ENCODE measurements at places on chromosomes 7 and 10. TPM values are rescaled to one million over a fixed set of nuclear protein-coding genes. Genes with fewer than 3 reads are reported as not detected.
A peak's percentile ranks its signal among the peaks of the same experiment; 100 is the strongest.

Gene LLCFC1
- not detected for total RNA-seq

Gene SSBP1
- total RNA-seq, result 164 TPM

DNA sequence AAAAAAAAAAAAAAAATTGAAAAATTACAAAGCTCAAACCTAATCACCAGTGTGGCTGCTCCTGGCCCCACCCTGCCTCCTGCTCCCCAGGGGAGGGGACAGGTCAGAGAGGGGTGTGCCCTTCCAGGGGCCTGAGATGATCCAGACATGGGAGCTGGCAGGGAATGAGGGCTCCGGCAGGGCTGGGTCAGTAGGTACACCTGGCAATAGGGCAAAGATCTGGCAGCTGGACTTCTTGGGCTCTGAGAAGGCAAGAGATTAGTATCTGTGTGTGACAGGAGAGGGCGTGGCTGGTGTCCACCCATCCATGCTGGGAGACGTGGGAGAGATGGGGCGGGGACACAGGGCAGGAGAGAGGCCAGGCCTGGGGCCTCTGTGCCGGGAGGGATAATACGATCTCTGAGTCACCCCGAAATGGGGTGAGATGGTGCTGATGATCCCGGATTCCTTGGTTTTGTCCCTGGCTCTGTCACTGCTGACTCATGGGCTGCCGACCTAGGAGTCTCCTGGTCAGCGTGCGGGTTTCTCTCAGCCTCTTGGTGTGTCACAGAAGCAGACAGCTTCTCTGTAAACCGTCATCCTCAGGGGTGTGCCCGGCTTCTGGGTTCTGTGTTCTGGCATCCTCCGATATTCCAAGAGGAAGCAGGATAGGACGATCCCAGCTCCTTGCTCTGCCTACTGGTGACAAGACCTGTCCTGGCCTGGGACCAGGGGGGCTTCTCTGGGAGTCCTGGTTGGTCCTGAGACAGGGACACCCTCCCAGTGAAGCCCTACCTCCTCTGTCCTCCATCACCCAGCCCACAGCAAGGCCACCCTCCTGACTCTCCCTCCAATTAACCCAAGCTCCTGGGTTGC lies 8.2 kb upstream of the CLDN4 start:
- DNase-seq, result no peak

GRCh38 chr7:142612237-142612881 lies 136.9 kb upstream of the PRSS1 start:
- DNase-seq, result no peak

GRCh38 chr10:113716109-113716910 lies 35.2 kb upstream of the PLEKHS1 start:
- no peak for DNase-seq

Gene STK31
- total RNA-seq, result 0.05 TPM

GRCh38 chr10:73577788-73578187 lies 13.4 kb downstream of the USP54 start:
- no peak for DNase-seq

GRCh38 chr10:114393886-114394285 lies 10.4 kb downstream of the AFAP1L2 start:
- DNase-seq, result no peak

DNA sequence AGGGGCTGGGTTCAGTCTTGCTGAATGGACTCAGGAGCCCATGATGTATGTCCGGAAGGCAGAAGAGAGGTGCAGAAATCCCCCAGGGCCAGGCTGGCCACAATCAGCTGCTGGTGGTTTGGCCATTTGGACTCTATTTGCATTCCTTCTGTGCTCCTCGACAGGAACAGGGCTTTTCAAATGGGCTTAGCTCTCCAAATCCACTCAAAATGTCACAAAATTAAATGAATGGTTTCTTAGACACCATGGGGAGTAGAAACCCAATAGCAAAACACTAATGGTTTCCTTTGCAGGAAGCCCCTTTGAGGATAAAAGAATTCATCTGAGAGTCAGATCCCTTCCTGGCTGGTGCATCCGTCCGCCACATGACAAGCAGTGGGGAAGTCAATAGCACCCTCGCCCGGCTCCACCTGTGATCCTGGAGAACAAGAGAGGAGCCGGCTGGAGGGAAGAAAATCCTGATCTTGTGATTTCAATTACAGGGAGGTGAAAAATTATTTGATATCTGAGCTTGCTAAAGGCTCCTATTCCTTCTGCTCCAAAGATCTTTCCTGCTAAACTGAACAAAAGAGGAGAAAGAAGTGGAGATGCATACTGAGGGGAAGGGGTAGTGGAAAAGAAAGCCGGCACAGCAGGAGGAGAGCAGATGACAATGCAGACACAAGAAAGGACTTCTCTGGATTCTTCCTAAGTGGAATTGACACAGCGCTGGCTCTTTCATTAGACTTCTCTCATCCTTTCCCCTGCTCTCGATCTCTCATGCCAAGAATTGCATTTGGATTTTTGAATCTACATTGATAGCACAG lies 190.7 kb downstream of the C7orf25 start:
- DNase-seq, result no peak

DNA sequence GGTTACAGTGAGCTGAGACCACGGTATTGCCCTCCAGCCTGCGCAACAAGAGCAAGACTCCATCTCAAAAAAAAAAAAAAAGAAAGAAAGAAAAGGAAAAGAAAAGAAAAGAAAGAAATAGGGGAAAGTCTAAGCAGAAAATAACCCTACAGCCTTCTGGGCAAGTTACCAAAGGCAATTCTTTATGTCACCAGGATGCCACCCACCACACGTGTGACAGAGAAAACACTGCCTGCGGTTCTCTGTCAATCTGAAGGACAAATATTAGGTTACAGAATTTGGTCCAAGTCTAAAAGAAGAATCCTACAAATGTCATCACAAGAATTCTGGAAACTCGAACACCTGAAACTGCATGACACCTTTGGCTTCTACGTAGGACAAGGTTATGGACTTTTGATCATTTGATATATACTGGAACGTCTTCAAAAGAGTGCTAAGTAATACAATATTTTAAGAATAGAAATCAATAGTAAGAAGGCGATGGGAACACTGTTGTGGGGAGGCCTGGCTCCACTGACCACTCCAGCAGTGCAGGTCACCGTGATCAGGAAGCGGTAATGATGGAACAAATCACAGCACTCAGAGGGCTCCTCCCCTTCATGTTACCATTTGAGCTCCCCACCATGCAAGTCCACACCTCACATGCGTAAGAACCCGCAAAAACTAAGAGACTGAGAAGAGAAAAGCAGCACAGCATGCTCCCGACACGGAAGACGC lies 75.8 kb downstream of the MAD1L1 start:
- no peak for DNase-seq

DNA sequence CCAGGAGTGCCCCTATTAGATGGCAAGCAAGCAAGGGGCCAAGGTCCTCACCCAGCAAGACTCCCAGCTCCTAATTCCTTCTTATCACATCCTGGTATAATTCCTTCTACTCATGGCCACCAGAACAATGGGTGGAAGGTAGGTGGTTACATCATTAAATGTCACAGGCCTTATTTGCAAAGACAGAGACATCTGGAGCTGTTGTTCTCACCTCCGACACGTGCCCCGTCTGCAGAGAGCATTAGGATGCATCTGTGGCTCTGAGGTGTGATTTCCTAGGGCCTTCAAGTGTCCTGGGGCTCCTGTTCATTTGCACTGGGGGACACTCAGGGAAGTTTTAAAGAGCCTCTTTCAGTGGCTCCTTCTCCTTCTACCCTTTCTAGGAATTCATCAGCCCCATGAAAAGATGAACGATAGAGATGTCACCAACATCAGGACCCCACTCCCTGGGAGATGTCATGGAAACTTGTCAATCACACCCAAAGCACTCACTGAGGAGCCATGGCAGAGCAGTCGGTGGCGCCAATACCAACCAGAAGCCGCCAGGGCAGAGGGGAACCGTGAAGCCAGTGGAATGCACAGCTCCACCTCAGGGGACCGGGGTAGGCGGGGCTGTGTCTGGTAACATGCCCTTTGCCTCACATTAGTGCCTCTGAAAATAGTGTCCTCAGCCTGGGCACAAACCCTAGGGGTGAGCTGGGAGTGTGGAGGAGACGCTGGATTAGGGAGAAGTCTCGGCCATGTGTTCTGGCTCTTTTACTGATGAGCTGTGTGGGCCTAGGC lies 2.9 kb upstream of the ATP6V0E2 start:
- DNase-seq, result no peak

Gene GPR37
- 2.2 TPM for total RNA-seq

GRCh38 chr7:128863433-128863989 lies 855 bp downstream of the ATP6V1F start:
- peak; percentile 37 for DNase-seq

- no peak for DNase-seq
These were observed 5.1 kb downstream of the AKR1B15 start for GRCh38 chr7:134553976-134554375.

GRCh38 chr10:5089865-5090264 lies 4.3 kb upstream of the AKR1C3 start:
- DNase-seq, result no peak
